ENCODE measurements at places on chromosomes 12 and 14. TPM values are rescaled to one million over a fixed set of nuclear protein-coding genes. Genes with fewer than 3 reads are reported as not detected.

The PA2G4 gene
- 356 TPM for total RNA-seq

The DACT1 gene
- total RNA-seq, result under 0.01 TPM

The SLC4A8 gene
- total RNA-seq, result 0.30 TPM

The STXBP6 gene
- total RNA-seq, result not detected

The NKX2-1 gene
- total RNA-seq, result not detected

The PYM1 gene
- 67.3 TPM for total RNA-seq

The OTOGL gene
- not detected for total RNA-seq

The FSCB gene
- total RNA-seq, result not detected

The LYZ gene
- total RNA-seq, result not detected

The TGFB3 gene
- 0.53 TPM for total RNA-seq

The RNASE2 gene
- total RNA-seq, result not detected

The ADAM21 gene
- total RNA-seq, result 0.55 TPM

The ATN1 gene
- total RNA-seq, result 17.5 TPM

The CLEC4A gene
- not detected for total RNA-seq

The POU6F1 gene
- total RNA-seq, result 0.57 TPM

The RNU4-1 gene
- total RNA-seq, result under 0.01 TPM

The TAS2R50 gene
- total RNA-seq, result not detected

The NRXN3 gene
- total RNA-seq, result 0.27 TPM

The CEBPE gene
- not detected for total RNA-seq

The NID2 gene
- total RNA-seq, result 1.6 TPM

The ZC2HC1C gene
- total RNA-seq, result not detected

The WSCD2 gene
- not detected for total RNA-seq

The SMCO2 gene
- total RNA-seq, result 0.31 TPM

The TPH2 gene
- total RNA-seq, result not detected

The LACRT gene
- not detected for total RNA-seq

The LRRC10 gene
- total RNA-seq, result not detected

The FOXA1 gene
- total RNA-seq, result not detected

The IL22 gene
- total RNA-seq, result not detected

The TMEM63C gene
- 1.9 TPM for total RNA-seq

The NOXRED1 gene
- not detected for total RNA-seq
